ENCODE measurements at places on chromosomes 1 and 21.

- DNase-seq: no peak
Observed at GRCh38 chr1:109751531-109752260, 10.9 kb upstream of the GSTM3 start.

- DNase-seq: no peak
Observed at GRCh38 chr21:17386498-17386897, 126.3 kb upstream of the CXADR start.

- no peak for DNase-seq
Observed at GRCh38 chr1:35577071-35577998, 4.2 kb downstream of the TFAP2E start.

DNA sequence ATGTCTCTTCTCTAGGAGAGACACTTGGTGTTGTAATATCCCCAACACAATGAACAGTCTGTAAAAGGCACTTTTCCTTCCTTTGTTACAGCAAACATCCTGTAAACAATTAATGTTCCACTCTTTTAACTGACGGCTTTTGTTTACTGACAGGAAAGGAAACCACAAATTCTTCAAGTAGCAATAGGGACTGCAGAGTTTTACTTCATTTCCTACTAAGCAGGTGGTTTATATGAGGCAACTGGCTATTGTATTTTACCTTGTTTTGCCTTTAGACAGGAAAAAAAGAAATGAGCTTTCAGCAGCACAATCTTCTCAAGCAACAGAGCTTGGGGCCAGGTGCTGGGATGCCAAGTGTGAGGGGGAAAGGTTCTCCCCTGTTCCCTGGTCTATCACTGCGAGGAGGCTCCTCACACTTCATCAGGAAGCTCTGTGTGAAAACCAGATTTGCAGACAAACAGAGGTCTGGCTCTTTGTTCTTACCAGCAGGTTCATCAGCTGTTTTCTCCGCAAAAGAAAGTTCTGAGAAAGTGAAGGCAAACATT lies 51.2 kb downstream of the SIPA1L2 start:
- DNase-seq: no peak

- DNase-seq: no peak
Observed at GRCh38 chr1:95230256-95230655, 3.8 kb upstream of the RWDD3 start.

Data from fibroblast of the conjunctiva (primary cell).